ENCODE measurements at places on chromosomes 7 and 10. TPM values are rescaled to one million over a fixed set of nuclear protein-coding genes. Genes with fewer than 3 reads are reported as not detected.

GFRA1 gene
- total RNA-seq = not detected

GRCh38 chr7:124930173-124930623, 573 bp upstream of the POT1 start:
- no peaks in the 10 kb centered on the region for H3K27me3 ChIP-seq
- no peak for DNase-seq
- peak overlapping the region; percentile 97 for H3K4me3 ChIP-seq
- peaks cover 23% of the 10 kb centered on the region for H3K4me1 ChIP-seq
- H3K27ac ChIP-seq = peak overlapping the region; percentile 89

GRCh38 chr10:92208736-92209135, 82.1 kb downstream of the CPEB3 start:
- H3K4me1 ChIP-seq = peaks cover 15% of the 10 kb centered on the region
- no peak for DNase-seq
- H3K36me3 ChIP-seq = peaks cover 4% of the 10 kb centered on the region
- H3K27me3 ChIP-seq = no peaks in the 10 kb centered on the region
- H3K4me3 ChIP-seq = no peak overlapping the region

GRCh38 chr10:32244421-32245207, 102.3 kb downstream of the EPC1 start:
- H3K36me3 ChIP-seq = no peaks in the 10 kb centered on the region
- H3K4me1 ChIP-seq = no peaks in the 10 kb centered on the region
- H3K27me3 ChIP-seq = peaks cover 6% of the 10 kb centered on the region

GRCh38 chr7:41692251-41692650, 10.6 kb downstream of the INHBA start:
- no peak overlapping the region for H3K27ac ChIP-seq
- no peak for DNase-seq
- peaks cover 4% of the 10 kb centered on the region for H3K4me1 ChIP-seq
- H3K4me3 ChIP-seq = no peak overlapping the region

APBB1IP gene
- 85.5 TPM for total RNA-seq
